ENCODE measurements at places on chromosomes 6 and 20.

- DNase-seq = no peak
Measured at GRCh38 chr6:57307850-57308249, 9.6 kb upstream of the PRIM2 start.

DNA sequence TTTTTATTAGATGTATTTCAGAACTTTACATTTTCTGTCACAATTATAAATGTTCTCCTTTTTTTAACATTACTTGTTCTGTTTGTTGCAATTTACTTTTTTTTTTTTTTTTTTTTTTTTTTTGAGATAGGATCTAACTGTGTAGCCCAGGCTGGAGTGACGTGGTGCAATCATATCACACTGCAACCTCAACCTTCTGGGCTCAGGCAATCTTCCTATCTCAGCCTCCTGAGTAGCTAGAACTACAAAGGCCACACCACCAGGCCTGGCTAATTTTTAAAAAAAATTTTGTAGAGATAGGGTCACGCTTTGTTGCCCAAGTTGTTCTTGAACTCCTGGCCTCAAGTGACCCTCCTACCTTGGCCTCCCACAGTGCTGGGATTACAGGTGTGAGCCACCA is 15.1 kb upstream of the MBOAT1 start:
- no peak for DNase-seq

- no peak for DNase-seq
Measured at GRCh38 chr6:26571592-26572296, 25.0 kb upstream of the ABT1 start.

DNA sequence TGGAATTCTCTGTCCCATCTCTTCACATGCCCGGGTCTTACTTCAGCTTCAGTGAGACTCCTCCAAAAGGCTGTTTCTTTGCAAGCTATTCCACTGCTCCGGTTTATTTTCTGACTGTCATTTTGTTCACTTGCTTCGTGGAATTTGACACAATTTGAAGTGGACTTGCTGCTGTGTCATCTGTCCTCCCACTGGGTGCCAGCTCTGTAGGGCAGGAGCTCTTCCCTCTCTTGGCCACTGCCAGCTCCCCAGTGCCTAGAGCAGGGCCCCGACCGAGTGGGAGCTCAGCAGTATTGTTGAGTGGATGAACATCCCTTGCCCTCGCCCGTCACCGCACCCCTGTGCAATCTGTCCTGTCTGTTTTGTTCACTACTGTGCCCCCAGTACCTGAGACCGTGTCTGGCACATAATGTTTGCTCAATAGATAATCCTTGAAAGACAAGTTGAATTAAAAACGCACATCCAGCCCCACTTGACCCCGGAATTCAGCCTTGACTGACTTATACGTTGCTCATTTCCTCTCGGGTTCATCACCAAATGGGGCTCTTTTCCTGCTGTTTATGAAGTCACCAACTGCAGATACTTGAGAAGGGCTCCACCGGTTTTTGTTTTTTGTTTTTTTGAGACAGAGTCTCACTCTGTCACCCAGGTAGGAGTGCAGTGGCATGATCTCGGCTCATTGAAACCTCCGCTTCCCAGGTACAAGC is 170.3 kb upstream of the KCNG1 start:
- DNase-seq = no peak

- DNase-seq = no peak
Measured at GRCh38 chr20:56815796-56816195, 186.7 kb downstream of the TFAP2C start.

GRCh38 chr20:8223091-8223870 is 91.2 kb downstream of the PLCB1 start:
- DNase-seq = peak; percentile 28

DNA sequence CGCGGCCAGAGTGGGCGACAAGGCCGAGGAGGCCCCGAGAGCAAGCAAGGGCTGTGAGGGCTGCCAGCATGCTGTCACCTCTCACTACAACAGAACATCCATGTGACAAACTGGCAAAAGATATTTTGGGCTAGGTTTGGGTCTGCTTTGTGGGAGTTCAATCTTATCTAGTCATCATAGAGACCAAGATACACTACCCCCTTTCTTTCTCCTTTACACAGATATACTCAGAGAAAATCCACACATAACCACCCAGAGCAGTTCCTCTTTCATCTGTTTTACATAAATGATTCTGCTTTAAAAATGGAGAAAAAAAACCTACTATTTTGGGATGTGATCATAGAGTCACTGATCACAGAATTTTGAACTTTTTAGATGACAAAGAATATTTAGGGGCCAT is 16.8 kb downstream of the SOX4 start:
- DNase-seq = no peak

DNA sequence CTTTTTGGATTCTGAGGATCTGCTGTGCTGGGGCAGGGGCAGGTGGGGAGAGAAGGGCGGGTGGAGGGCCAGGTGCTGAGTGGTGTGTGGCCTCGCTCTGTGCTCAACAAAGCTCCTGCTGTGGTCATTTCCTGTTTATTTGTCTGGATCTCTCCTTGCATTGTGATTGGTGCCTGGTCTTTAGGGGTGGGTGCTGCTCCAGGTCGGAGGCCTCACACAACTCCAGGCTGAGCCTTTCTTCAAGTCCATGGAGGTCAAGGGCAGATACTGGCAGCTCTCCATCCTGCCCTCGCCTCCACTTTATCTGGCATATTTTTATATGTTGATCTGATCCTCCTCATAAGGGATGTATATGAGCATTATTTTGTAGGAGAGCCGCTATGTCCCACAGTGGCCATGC is 36.2 kb downstream of the HLA-F start:
- DNase-seq = no peak

- DNase-seq = no peak
Measured at GRCh38 chr6:118501099-118501498, 47.0 kb upstream of the PLN start.

DNA sequence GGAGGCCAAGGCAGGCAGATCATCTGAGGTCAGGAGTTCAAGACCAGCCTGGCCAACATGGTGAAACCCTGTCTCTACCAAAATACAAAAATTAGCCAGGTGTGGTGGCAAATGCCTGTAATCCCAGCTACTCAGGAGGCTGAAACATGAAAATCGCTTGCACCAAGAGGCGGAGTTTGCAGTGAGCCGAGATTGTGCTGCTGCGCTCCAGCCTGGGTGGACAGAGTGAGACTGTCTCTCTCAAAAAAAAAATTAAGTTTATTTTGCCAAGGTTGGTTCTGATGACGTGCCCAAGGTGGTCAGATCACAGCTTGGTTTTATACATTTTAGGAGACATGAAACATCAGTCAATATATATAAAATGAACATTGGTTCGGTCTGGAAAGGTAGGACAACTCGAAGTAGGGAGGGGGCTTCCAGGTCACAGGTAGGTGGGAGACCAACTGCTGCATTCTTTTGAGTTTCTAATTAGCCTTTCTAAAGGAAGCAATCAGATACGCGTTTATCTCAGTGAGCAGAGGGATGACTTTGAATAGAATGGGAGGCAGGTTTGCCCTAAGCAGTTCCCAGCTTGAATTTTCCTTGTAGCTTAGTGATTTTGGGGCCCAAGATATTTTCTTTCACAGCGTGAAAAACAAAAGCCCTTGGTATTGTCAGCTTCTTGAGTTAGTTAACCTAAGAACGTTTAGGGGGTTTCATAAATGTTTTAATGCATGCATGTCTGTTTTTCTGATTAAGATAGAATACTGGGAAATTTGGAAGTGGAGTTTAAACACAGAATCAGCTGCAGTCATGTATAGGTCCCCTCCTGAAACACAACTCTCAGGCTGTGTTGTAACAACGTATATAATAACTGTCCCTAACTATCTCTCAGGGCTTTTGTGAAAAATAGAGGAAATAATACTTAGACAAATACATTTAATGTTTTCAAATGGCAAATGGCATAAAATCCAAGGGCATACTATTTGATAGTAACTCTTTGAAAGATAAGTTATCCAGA is 16.7 kb downstream of the ACOT13 start:
- no peak for DNase-seq

- no peak for DNase-seq
Measured at GRCh38 chr6:88572449-88573139, 390.8 kb downstream of the RNGTT start.

- no peak for DNase-seq
Measured at GRCh38 chr20:63425846-63426485, 46.5 kb downstream of the KCNQ2 start.

DNA sequence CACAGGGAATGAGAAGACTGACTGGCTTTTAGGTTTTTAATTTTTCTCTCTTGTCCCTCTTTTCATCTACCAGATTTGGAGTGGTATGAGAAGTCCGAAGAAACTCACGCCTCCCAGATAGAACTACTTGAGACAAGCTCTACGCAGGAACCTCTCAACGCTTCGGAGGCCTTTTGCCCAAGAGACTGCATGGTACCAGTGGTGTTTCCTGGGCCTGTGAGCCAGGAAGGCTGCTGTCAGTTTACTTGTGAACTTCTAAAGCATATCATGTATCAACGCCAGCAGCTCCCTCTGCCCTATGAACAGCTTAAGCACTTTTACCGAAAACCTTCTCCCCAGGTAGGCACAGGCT is 644 bp downstream of the MAD2L1BP start:
- no peak for DNase-seq

GRCh38 chr20:62367633-62368391 is 700 bp upstream of the LAMA5 start:
- no peak for DNase-seq

Measured in AG09309 (cell line).